MCF 10A (cell line): ENCODE measurements at places on chromosomes 3 and 15. TPM values are rescaled to one million over a fixed set of nuclear protein-coding genes. Genes with fewer than 3 reads are reported as not detected.

SLC24A5 gene
- total RNA-seq, result not detected in 2 replicates

TMCO5A gene
- total RNA-seq, result not detected in 2 replicates

SLC22A14 gene
- total RNA-seq, result 0.44 and 0.64 TPM in 2 replicates

ALDH1L1 gene
- 1.5 and 1.9 TPM in 2 replicates for total RNA-seq

TTLL13 gene
- 0.47 TPM in 1 of 2 replicates, not detected in the other for total RNA-seq
